ENCODE measurements at places on chromosomes 4 and X. TPM values are rescaled to one million over a fixed set of nuclear protein-coding genes. Genes with fewer than 3 reads are reported as not detected.

Gene ENPEP
- total RNA-seq, result 0.14 TPM

Gene TRIML2
- 45.0 TPM for total RNA-seq

Gene MORC4
- total RNA-seq, result 32.7 TPM

Gene P2RY10
- not detected for total RNA-seq

Gene SOX3
- total RNA-seq, result not detected

Gene TLR6
- 2.8 TPM for total RNA-seq
